Tongue (tissue), 3 donors: ENCODE measurements at places on chromosomes 6 and 20. TPM values are rescaled to one million over a fixed set of nuclear protein-coding genes. Genes with fewer than 3 reads are reported as not detected.

Gene SLC17A1
- not detected for total RNA-seq

Gene RBPJL
- total RNA-seq, result not detected

DNA sequence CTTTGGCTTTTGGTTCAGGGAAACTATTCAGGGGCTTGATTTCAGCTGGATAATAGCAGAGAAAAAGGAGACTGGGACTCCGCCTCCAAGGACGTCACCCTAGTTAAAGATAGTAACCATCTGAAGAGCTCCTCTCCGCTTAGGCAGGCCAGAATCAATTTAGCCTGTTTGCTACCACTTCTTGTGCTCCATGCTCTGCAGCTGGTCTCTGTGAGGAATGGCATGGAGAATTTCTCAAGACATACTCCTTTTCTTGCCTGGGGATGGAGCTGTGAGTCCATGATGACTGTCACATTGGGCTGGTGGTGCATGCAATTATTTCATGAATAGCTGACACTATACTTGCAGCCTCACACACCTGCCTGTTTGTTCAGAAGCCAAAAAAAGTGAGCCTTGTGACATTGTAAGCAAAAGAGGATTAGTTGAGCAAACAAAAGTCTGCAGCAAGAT is 61.4 kb downstream of the TXLNB start:
- peak; percentile 71 for DNase-seq

DNA sequence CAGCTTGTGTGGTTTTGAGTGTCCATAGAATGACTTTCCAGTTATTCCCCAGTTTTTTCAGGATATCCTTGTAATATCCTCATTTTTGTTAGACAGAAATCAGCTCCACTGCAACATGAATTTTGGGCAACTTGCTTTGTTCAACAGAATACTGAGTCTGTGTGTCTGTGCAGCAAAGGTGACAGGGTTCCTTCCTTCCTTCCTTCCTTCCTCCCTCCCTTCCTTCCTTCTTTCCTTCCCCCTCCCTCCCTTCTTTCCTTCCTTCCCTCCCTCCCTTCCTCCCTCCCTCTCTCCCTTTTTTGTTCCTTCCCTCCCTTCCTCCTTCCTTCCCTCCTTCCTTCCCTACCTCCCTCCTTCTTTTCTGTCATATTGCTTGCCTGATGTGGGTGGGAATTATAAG is 496.5 kb downstream of the EPM2A start:
- no peak for DNase-seq

GRCh38 chr6:117909638-117910037 is 2.6 kb downstream of the SLC35F1 start:
- no peak for DNase-seq

DNA sequence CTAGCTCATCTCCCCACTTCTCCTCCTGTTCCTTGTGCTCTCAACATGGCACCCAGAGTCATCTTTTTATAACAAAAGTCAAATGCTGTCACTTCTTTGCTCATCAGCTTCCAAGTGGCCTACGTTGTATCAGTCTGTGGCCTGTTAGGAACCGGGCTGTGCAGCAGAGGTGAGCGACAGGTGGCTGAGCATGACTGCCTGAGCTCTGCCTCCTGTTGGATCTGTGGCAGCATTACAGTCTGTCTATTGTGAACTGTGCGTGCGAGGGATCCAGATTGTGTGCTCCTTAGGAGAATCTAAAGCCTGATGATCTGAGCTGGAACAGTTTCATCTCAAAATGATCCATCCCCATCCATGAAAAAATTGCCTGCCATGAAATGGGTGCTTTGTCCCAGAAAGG is 129.6 kb downstream of the FNDC1 start:
- no peak for DNase-seq

DNA sequence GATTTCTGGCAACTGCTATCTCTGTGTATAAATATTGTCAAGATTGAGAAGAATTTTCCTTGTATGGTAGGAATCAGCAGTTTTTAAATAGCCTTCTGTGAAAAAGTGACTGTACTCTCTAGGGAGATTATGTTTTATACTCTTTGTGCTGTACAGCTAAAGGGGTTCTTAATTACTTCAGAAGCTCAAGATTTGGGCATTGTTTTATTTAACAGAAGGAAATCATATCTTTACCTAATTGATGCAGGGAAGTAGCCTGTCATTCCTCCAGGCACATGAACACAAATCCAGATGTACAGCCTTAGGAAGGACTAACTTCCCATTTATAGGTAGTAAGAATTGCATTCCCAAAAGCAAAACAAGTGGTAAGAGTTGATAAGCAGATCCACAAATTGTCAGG is 1.3 kb downstream of the CALHM5 start:
- DNase-seq, result no peak
